Progenitor cell of endocrine pancreas (in vitro differentiated cells): ENCODE measurements at places on chromosomes 12 and 14.

GRCh38 chr12:93468008-93468371 is 676 bp downstream of the MRPL42 start:
- no peak for DNase-seq

DNA sequence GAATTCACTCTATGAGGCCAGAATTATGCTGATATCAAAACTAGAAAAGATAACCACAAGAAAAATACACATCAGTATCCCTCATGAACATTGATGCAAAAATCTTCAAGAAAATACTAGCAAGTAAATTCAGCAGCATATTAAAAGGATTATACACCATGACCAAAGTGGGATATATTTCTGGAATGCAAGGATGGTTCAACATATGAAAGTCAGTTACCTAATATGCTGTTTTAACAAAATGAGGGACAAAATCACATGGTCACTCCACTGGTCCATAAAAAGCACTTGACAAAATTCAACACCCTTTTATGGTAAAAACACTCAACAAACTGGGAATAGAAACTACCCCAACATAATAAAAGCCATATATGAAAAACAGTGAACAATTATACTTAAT is 40.3 kb downstream of the TECPR2 start:
- DNase-seq = no peak

- no peak for DNase-seq
Observed at GRCh38 chr12:30357766-30358490, 337.7 kb downstream of the IPO8 start.

- no peak for DNase-seq
Observed at GRCh38 chr12:49813131-49813530, 15.1 kb downstream of the NCKAP5L start.

DNA sequence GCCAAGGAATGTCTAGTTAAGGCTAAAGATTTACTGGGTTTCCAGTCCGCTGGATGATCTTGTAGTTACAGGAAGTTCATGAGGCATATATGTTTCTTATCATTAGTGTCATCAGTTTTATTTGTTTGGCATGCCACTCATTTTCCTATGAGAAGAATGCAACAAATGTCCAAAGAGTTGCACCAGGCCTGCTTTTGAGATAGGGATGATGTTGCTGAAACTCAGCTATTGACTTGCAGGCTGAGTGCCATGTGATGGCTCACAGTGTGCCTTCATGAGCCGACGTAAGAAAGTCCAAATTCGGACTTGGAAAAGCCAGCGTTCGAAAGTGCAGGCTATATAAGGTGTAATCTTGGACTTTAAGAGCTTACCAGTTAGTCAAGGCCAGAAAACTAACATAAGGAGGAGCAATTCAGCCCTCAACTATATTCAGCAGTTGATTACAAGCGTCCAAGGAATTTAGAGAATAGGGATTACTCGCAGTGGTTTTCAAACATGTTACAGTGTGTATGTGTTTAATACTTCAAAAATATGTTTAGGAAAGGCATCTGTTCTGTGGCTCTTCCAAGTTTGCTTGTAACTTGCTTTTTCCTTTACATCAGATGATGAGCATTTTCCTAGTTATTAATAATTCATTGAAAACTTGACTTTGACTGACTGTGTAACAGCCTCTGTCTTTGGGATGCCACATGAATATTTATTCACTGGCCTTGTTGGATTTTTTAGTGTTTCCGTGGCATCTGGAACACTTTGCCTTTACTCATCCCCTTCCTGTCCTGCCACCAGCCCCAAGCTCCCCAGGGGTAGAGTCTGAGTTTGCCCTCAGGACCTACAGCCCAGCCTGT is 101.3 kb downstream of the LGMN start:
- no peak for DNase-seq

- no peak for DNase-seq
Observed at GRCh38 chr12:100133200-100133599, 9.5 kb downstream of the BLTP3B start.

GRCh38 chr12:38898001-38898684 is 7.2 kb downstream of the CPNE8 start:
- DNase-seq = no peak

- no peak for DNase-seq
Observed at GRCh38 chr12:32939801-32940200, 43.2 kb upstream of the PKP2 start.

GRCh38 chr14:21647380-21647779 is 6.3 kb upstream of the OR4E2 start:
- no peak for DNase-seq

DNA sequence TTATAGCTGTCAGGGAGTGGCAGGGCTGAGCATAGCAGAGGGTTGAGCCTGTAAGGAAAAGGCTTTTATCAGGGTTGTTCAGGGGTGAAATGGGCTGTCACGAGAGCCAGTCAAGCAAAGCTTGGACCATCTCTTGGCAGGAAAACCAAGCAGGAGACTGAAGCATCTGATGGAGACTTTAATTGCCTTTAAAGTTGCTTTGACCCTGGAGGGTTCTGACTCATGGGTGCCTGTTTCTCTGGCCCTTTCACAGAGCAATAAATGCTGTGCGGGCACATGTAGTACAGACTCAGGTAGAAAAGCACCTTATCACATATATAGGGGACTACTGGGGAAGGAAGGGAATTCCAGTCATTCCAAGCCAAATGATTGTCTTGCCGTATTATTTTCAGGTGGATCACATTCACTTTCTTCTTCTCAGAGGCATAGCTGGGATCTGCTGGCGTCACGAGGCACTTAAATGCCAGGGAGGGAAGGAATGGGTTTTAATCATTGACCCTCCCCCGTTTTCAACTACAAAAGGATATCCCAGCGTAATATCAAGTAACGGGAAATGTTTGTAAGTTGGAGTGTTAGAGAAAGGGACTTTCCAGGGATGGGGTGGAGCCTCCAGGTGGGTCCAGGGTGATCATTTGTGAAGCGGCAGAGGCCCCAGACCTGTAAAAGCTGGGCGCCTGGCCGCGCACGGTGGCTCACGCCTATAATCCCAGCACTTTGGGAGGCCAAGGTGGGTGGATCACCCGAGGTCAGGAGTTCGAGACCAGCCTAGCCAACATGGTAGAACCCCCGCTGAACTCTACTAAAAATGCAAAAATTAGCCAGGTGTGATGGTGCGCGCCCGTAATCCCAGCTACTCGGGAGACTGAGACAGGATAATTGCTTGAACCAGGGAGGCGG is 34.9 kb downstream of the PLEKHD1 start:
- no peak for DNase-seq

GRCh38 chr12:118361889-118362288 is 10.8 kb downstream of the TAOK3 start:
- DNase-seq = no peak

DNA sequence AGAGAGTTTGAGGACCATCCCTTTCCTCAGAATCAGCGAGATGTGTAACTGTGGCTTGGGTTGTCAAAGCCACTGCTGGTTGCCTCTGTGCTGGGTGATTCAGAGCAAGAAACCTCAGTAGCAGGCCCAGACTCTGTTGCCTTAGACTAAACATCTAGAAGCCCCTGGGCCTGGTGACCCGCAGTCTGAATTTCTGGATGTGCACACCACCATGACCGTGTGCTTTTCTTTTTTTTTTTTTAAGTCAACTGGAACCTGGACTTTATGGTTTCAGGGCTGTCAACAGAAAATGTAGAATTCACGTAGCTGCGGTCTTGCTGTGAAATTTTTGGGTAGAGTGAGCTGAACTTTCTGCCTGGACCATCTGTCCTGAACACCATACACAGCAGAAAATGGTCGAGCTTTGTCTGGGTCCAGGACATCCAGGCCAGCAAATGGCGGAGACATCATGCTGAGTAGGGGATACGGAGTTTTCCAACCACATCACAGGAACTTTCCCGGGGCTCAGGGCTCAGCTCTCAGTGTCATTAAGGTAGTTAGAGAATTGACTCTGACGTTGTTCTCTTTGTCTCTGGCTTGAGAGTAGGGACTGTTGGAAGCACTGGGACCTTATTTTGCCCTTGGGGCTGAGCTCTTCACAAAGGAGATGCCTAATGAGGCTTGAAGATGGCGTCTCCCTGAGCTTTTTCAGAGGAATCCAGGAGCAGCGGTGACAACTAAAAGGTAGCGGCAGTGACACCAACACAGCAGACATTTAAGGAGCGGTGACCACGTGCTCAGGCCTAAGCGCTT is 23.0 kb upstream of the BATF start:
- DNase-seq = no peak

GRCh38 chr14:34785223-34786006 is 71.0 kb upstream of the CFL2 start:
- DNase-seq = no peak

DNA sequence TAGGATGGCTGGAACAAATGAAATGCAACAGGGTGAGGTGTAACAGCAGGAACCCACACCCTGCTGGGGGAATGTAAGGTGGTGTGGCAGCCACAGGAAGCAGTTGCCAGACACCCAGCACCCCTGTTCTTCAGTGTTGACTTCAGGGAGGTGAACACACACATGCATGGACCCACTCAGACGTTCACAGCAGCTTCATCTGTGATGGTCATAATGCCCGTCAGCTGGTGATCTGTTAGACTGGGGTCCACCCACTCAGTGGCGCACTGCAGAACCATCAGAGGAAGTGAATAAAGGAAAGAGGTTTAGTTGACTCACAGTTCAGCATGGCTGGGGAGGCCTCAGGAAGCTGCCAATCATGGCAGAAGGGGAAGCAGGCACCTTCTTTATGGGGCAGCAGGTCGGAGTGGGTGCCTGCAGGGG is 22.7 kb upstream of the TEX22 start:
- no peak for DNase-seq

GRCh38 chr12:90499795-90500194 is 455.2 kb downstream of the CCER1 start:
- DNase-seq = no peak

DNA sequence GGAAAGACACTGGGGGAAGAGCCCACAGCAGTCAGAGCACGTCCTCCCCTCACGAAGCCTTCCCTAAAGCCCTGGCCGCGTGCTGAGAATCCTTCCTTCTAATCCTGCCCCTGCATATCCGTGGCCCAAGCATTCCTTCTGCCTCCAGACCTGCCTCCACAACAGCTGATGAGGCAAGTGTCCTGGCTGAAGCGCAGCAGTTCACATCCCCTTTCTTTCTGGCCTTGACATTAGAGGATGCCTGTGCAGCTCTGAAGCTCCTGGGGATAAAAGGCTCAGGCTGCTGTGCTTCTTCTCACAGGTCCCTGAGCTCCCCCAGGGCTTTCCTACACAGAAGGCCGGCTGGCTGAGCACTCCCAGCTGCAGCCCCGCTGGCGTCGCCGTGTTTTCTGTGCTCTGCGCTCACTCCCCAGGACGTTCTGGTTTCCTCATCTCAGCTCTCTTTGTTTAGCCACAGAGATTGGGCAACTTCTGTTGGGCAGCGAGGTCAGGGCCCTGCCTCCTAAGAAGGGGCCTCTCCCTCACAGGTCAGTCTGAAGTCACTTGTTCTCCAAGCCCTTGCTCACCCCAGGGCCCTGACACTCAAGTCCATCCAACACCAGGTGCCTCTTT is 45.8 kb downstream of the NINJ2 start:
- no peak for DNase-seq

DNA sequence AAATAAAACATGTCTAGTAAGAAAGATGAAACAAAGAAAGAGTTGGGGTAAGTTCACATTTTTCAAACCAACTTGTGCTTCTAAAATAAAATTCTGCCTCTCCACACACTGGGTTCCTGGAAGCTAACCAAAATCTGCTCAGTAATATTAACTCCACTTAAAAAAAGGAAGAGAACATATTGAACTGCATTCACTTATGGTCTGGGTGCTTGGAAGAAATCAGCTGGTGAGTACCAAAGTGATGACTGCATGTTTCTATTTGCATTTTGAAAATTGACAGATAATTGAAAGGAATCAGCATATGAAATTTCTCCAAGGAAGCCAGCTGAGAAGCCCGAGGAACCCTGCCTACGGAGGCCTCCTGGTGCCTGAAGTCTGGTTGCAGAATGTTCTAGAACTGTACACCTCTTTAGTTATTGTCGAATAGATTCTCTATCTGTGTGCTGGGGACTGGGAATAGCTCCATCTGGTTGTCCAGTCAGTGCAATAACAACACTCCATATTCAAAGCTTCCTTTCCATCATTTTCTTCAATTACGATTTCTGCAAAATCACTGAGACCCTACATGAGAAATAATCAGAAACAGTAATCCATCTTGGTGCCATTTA is 836.1 kb downstream of the VRK1 start:
- no peak for DNase-seq

GRCh38 chr12:113334786-113335539 is at the start of gene SLC8B1:
TSS of gene SLC8B1 (minus strand) at chr12:113335109. CDS start at chr12:113332878, 2,231 bp downstream.
- DNase-seq = peak; percentile 90

DNA sequence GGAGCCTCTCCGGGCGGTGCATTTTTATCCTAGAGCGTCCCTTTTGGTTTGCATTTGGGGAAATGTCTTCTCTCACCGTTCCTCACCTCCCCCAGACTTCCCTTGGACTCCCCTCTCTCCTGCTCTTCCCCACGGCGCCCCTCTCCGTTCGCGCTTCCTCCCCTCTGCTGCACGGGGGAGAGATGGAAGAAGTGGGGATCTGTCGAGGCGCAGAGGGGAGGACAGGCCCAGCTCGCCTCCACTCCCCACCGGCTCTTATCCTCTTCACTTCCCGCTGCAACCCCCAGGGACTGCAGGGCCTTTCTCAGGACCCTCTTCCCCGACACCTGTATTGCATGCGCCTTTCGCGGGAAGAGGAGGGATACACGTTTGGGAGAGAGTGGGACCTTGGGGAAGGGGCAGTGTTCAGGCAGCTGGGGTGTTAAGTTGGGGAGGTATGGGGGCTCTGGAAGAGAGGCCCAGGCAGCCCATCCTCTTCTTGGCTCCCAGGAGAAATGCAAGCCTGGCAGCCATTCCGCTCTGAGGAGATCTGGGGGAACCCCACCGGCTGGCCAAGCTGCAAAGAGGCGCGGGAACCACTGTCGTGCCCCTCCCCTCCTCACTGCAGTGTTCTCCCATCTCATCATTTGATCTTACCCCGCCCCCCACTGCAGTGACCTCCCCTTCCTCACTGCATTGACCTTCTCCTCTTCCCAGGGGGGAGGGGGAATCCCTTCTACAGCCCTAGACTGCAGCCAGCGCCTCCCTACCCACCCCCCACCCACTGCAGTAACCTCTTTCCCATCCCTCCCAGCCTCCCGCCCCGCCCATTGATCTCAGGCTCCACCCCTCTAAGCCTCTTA is 788 bp downstream of the ENO2 start:
- no peak for DNase-seq

GRCh38 chr14:100585448-100586152 is 1.6 kb downstream of the BEGAIN start:
- no peak for DNase-seq
